ENCODE measurements at places on chromosomes 1 and 21.
A peak's percentile ranks its signal among the peaks of the same experiment; 100 is the strongest.

DNA sequence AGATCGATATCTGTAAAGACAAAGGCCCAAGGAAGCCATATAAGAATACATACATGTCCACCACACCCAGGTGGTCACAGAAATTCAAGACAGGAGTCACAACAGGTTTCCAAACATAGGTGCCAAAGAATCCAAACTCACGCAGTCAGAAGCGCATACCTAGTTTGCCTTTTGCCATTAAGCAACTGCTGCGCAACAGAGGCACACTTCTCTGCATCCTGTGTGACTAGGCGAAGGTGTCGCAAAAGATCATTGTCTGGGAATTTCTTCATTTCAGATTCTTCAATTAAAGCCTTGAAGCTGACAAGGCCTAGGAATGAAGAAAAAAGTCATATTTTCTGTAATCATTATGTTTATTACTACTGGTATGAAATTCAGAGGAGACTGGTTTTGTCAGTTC lies 32.2 kb upstream of the SYT2 start:
- no peak for DNase-seq

GRCh38 chr21:38625000-38625399 lies 126.7 kb upstream of the ERG start:
- DNase-seq = no peak

- no peak for DNase-seq
These were observed 783 bp downstream of the CD1B start for GRCh38 chr1:158330391-158331105.

DNA sequence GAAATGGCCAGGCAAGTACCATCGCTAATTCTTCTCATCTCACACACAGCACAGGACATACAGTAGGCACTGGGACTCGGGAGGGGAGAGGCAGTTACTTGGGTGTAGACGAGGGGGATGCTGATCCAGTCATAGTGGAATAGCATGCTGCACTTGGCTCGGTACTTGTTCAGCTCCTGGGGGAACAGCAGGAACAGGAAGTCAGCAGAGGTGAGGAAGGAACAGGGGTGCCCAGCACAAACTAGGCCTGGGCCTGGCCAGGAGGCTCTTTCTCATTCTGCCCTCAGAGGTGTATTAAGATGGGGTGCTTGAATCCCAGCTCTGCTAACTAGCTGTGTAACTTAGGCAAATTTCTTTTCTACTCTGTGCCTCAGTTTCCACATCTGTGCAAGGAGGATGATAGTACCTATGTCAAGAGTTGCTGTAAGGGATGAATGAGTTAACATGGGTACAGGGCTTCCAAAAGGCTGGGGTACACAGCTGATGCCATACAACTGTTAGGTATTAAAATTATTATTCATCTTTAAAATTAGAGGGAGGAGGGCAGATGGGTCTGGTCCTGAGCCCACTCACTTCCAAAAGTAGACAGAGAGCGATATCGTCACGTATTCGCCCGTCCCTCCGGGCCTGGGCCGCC lies 2.4 kb downstream of the BEST4 start:
- no peak for DNase-seq

GRCh38 chr1:28282426-28283407 lies 23.4 kb downstream of the SESN2 start:
- DNase-seq = no peak

GRCh38 chr1:246923900-246924299 lies 7.8 kb downstream of the AHCTF1 start:
- DNase-seq = no peak

DNA sequence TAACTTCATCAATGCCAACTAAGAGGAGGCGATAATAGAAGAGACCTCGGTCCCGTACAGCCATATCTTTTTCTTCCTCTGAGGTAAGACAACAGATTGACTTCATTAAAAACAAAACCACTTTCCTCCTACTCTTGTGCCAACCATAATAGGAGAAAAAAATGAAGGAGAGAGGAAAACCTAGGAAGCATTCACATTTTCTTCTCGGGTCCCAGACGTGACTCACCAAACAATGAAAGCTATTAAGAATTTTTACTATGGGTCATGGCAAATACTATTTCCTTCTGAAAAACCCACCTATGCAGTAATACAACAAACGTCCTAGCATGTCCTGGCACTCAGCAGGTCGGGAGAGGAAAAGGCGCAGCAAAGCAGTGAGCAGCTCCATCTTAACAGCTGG lies 8.6 kb upstream of the BCL2L15 start:
- no peak for DNase-seq

GRCh38 chr1:36911561-36912364 lies 122.6 kb downstream of the GRIK3 start:
- DNase-seq = no peak

- DNase-seq = no peak
These were observed 24.7 kb upstream of the IGSF5 start for GRCh38 chr21:39720126-39720778.

- DNase-seq = no peak
These were observed 3.7 kb downstream of the VANGL2 start for GRCh38 chr1:160404094-160404493.

- peak; percentile 95 for DNase-seq
These were observed at the start of gene PPP2R5A for GRCh38 chr1:212284744-212285684. Gene PPP2R5A (plus strand): TSS chr1:212285410. CDS start chr1:212286111, 701 bp downstream.

GRCh38 chr21:46168659-46169386 lies 13.4 kb upstream of the FTCD start:
- DNase-seq = no peak

- DNase-seq = no peak
These were observed 25.4 kb downstream of the NUP210L start for GRCh38 chr1:154129391-154129970.

GRCh38 chr1:87348341-87349019 lies 19.8 kb downstream of the LMO4 start:
- DNase-seq = no peak

- no peak for DNase-seq
These were observed 52.1 kb downstream of the ACBD3 start for GRCh38 chr1:226134170-226135058.
